Globus pallidus (tissue), 1 donor: ENCODE measurements at places on chromosomes 1 and 21.
A peak's percentile ranks its signal among the peaks of the same experiment; 100 is the strongest.

DNA sequence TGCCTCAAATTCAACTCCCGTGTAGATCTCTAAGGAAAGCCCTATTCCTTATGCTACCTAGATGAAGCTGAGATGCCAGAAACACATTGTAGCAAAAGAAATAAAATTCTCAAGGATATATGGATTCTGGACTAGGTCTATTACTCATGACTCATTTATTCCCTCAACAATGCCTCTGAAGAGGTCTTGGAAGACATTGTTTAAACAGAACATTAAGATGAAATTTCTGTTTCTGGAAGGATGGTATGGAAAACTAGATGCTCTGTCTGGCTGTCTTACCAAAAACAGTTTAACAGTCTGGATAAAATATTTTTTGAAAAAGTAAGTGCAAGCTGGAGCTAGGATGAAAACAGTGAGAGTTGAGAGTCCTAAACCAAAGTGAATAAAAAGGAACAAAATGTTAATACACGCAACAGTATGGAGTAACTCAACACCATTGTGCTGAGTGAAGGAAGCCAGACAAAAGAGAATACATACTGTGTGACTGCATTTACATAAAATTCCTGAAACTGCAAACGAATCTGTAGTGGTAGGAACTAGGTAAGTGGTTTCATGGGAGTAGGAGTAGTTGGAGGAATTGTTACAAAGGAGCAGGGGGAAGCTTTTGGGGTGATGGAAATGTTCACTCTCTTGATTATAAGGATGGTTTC lies 59.3 kb upstream of the GNG12 start:
- no peak for DNase-seq

- DNase-seq = no peak
Measured at GRCh38 chr1:65437616-65438015, 17.1 kb downstream of the LEPR start.

GRCh38 chr1:237528545-237528944 lies 362.2 kb downstream of the ZP4 start:
- no peak for DNase-seq

- DNase-seq = no peak
Measured at GRCh38 chr1:84709131-84709530, 18.9 kb upstream of the SSX2IP start.

- DNase-seq = no peak
Measured at GRCh38 chr1:117181630-117182041, 29.1 kb downstream of the VTCN1 start.

DNA sequence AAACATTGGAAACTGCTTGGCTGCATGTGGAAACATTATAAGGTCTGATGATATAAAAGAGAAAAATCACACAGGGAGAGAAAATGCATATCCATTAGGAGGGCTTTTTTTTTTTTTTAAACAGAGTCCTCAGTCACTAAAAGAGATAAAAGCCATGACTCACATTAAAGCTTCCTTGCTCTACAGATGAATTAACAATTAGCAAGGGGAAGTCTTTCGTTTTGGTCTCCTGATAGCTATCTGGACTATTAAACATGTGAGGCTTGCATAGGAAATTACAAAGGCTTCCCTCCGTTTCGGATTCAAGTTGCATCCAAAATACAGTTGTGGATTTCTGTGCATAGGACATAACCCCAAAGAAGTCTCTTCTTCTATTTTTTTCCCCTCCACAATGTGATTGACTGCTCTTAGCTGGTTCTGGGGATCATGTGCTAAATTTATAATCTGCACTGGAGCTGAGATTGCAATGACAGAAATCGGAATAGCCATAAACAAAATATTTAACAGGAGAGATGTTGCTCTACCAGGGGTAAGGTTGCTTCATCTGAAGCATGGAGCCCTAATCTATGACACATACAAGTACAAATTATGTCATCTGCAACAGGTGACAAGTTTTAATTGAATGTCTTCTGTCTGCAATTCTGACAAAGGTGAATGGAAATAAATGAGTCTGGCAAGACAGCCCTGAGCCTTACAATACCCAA lies 146.8 kb downstream of the ESRRG start:
- no peak for DNase-seq

- no peak for DNase-seq
Measured at GRCh38 chr21:43593078-43593477, 66.2 kb downstream of the HSF2BP start.

- DNase-seq = no peak
Measured at GRCh38 chr1:170424346-170424745, 107.6 kb upstream of the GORAB start.

DNA sequence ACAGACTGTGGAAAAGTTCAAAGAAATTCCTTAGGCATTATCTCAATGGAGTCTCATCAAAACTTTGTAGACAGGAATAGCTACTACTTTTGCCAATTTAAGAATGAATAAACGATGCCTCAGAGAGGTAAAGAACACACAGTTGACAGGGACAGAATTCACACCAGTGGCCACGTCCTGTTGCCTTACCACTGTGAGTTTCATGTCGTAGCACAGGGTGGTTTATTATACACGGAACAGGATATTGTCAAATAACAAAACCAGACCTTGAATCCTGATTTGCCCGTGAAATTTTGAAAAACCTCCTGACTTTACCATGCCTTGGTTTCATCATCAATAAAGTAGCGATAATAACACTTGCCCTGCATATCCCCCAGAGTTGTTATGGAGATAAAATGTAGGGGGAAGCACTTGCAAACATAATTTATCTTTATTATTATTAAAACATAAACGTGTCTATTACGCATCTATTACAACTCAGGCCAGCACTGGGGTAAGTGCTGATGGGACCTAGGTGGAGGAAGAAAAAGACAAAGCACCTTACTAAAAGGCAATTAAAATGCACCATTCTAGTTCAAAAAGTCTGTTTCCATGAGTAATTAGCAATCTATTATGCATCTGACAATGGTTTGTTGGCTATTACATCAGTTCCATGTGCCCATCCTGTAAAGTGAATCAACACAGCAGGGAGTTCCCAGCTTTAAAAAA lies 408.1 kb upstream of the RUNX1 start:
- no peak for DNase-seq

DNA sequence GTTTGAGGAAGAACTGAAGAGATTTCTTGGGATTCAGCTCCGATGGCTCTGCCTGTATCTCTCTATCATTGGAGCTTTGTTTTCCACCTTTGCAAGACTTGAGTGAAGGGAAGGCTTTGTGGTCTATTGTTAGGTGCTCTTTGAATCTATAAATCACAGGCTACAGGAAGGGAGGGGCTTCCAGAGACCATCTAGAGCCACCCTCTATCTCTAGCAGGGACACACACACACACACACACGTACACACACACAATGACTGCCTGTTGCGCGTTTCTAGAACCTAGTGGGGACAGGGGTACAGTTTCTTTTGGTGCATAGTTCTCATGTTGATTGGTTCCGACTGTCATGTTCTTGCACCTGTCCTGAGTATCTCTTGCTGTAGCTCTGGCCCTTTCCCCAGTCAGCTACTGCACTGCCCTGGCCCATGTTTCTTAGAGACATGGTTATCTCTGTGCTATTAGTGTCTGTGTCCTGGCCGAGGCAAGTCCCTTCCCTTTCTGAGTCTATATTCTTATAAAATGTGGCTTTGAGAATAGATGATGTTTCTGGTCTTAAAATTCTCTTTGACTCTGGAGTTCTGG lies 60.7 kb downstream of the MAN1C1 start:
- no peak for DNase-seq

GRCh38 chr1:26541816-26542711 lies 12.5 kb downstream of the RPS6KA1 start:
- DNase-seq = peak; percentile 78

DNA sequence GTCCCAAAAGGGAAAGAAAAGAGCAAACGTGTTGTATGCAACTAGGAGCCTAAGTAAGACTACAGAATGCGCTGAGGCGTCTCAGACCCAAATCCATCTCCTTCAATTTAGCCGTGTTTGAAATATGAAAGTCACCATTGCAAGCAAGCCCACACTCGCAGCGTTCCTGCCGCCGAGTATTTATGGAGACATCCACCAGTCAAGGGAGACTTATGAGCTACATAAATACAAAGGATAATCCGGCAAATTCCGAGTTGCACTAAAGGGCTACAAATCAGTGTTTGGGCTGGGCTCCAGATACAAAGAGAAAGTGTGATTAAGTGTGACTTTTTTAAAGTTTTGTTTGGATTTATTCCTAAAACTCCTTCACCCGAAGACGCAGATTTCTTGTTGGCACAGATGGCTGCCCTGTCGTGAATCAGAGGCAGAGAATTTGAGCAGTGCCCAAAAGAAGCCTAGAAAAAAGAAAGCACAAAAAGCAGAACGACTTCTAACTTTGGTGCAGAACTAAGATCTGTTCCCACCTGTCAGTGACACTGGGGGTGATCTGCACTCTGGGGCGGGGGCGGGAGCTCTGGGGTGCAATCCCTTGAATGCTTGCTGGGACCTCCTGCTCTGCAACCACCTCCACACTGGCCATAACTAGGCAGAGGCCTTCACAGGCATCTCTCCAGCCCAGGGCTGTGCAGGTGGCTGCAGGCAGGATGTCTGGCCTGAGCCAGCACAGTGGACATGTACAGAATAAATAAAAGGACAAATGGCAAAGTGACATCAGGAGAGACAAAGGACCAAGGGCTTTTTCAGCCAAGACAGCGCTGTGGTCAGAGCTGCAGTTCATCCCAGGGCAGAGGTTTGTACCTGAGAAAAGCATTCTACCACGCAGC lies 489.7 kb downstream of the NPHP4 start:
- no peak for DNase-seq

- DNase-seq = no peak
Measured at GRCh38 chr1:47866601-47867437, 130.4 kb downstream of the TRABD2B start.

DNA sequence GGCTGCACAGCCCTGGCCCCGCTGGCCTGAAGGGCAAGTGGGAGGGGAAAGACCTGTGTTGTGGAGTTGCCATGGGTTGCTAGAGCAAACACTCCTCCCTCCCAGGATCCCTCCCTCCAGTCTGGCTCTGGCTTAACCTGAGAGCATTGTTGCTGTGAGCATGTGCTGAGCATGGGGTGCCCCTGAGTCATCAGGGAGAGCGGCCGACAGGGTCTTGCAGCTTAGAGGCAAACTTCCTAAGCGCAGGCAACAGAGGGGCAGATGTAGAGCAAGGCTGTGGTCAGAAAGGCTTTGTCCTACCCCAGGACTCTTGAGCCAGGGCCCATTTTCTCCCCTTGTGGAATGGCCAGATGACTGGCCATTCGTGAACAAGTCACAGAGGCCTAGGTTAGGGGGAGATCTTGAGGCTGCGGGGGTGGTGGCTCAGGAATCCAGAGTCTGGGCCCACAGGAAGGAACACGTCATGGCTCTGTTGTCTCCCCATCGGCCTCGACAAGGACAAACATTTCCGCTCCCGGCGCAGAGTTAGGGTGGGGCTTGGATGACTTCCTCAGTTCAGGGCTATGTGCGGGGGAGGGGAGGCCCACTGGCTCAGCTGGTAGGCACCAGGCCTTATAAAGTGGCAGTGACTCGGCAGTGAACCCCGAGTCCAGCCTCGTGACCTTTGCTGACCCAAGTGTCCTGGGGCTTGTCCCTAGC lies 362 bp upstream of the DYNLT4 start:
- DNase-seq = peak; percentile 83

DNA sequence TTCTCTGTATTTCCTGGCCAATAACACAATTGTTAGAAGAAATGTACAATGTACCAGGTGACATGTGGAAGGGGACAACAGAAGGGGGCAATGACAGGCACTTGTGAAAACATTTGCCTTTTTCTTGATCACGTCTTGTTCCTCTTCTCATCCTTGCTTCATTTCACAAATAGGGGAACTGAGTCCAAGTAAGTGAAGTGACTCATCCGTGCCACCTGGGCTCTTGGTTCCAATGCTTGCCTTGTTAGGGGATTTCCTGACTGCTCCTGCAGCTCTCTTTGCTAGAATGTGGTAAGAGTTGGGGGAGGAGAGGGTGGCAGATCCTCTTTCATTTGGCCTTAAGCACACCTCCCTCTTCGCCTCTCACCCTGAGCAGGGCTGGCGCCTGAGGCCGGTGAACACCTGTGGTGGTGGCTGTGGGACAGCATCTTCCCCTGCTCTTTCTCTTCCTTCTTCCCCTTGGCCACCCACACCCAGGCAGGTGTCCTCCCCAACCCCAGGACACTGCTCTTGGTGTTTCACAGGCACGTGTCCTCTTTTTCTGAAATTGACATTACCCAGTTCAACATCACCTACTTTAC lies 2.2 kb upstream of the RHEX start:
- DNase-seq = no peak

GRCh38 chr1:25062621-25063255 lies 132.7 kb upstream of the RUNX3 start:
- no peak for DNase-seq
